ENCODE measurements at places on chromosomes 6 and 20. TPM values are rescaled to one million over a fixed set of nuclear protein-coding genes. Genes with fewer than 3 reads are reported as not detected.

Gene BPIFB2
- not detected for total RNA-seq

Gene PTPRK
- total RNA-seq: 1.4 TPM

Gene FAM83D
- 13.4 TPM for total RNA-seq

Gene CST2
- total RNA-seq: not detected

Gene POU3F2
- total RNA-seq: not detected

Gene EEF1A2
- total RNA-seq: 0.19 TPM

Gene SCGN
- total RNA-seq: not detected

Gene MACROD2
- total RNA-seq: not detected

Gene PTCHD4
- total RNA-seq: not detected

Gene PPP1R3G
- total RNA-seq: 0.15 TPM

Gene TBC1D7
- 16.4 TPM for total RNA-seq

Gene C6orf52
- total RNA-seq: 0.63 TPM

Gene SNRPB
- total RNA-seq: 216 TPM

Gene PGBD1
- 1.2 TPM for total RNA-seq

Gene NTSR1
- 0.10 TPM for total RNA-seq

Gene LRRC1
- 3.6 TPM for total RNA-seq

Gene PRICKLE4
- total RNA-seq: 0.66 TPM

Gene CASP8AP2
- total RNA-seq: 38.1 TPM

Gene ARMC12
- total RNA-seq: 1.3 TPM

All from activated naive CD4-positive, alpha-beta T cell treated with anti-CD3 and anti-CD28 coated beads, Interleukin-2, amount 10 ng/mL, durations not matched to agents 5 hours and 36 hours (primary cell).